ENCODE measurements at places on chromosomes 16 and 17.

DNA sequence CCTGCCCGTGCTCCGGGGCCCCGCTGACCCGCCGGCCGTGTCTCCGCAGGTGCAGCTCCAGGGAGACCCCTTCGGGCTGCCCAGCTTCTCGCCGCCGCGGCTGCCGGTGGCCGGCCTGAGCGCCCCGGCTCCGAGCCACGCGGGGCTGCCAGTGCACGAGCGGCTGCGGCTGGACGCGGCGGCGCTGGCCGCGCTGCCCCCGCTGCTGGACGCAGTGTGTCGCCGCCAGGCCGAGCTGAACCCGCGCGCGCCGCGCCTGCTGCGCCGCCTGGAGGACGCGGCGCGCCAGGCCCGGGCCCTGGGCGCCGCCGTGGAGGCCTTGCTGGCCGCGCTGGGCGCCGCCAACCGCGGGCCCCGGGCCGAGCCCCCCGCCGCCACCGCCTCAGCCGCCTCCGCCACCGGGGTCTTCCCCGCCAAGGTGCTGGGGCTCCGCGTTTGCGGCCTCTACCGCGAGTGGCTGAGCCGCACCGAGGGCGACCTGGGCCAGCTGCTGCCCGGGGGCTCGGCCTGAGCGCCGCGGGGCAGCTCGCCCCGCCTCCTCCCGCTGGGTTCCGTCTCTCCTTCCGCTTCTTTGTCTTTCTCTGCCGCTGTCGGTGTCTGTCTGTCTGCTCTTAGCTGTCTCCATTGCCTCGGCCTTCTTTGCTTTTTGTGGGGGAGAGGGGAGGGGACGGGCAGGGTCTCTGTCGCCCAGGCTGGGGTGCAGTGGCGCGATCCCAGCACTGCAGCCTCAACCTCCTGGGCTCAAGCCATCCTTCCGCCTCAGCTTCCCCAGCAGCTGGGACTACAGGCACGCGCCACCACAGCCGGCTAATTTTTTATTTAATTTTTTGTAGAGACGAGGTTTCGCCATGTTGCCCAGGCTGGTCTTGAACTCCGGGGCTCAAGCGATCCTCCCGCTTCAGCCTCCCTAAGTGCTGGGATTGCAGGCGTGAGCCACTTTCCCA lies 5.9 kb downstream of the CTF1 start:
- peak; percentile 62 for DNase-seq

GRCh38 chr17:8105957-8106398 lies 12.3 kb downstream of the ALOXE3 start:
- DNase-seq, result no peak

DNA sequence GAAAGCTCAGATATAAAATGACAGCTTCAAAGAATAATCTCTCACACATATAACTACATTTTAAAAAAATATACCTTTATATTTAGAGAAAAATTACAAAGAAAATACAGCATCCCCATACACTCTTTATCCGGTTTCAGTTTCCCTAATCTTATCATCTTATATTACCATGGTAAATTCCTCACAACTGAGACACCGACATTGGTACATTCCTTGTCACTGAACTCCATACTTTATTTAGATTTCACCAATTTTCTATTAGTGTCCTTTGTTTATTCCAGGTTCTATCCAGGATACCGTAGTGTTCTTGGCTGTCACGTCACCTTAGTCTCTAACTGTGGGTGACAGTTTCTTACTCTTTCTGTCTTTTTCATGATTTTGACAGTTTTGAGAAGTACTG lies 22.0 kb upstream of the ABCA10 start:
- no peak for DNase-seq

GRCh38 chr16:2532494-2533141 lies 1.4 kb upstream of the CEMP1 start:
- DNase-seq, result no peak

DNA sequence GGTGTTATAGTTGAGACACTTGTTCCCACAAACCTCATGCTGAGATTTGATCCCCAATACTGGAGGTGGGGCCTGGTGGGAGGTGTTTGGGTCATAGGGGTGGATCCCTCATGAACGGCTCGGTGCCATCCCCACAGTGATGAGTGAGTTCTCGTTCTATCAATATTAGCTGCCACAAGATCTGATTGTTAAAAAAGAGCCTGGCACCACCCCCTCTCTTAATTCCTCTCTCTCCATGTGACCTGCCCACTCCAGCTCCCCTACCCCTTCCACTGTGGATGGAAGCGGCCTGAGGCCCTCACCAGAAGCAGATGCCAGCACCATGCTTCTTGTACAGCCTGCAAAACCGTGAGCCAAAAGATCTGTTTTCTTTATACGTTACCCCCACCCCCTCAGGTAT lies 31.2 kb downstream of the TRIM16 start:
- DNase-seq, result no peak

DNA sequence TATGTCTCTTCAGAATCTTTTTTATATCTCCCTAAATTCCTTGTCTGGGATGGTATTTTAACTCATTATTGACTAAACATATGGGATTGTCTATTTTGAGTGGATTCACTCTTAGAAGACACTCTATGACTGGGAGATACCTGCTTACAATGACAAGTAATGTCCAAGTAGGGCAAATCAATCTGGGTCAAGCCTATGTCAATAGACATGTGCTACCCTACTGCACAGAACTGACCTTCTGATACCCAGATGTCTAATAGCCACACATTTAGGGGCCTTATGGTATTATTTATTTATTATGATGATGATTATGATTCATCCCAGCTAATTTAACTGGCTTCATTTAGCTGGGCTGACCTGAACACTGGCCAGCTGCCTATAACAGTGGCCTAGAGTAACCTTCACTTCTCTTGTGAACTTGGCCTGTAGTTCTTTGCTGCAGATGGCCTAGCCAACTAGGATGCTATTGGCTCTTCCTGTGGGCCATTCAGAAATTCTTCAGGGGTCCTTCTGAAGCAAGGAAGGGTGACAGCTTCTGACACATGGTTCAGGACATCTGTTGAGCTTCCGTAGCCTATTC lies 138.0 kb downstream of the ANKFN1 start:
- no peak for DNase-seq

GRCh38 chr17:77510133-77510796 lies 369.5 kb downstream of the SEC14L1 start:
- no peak for DNase-seq

DNA sequence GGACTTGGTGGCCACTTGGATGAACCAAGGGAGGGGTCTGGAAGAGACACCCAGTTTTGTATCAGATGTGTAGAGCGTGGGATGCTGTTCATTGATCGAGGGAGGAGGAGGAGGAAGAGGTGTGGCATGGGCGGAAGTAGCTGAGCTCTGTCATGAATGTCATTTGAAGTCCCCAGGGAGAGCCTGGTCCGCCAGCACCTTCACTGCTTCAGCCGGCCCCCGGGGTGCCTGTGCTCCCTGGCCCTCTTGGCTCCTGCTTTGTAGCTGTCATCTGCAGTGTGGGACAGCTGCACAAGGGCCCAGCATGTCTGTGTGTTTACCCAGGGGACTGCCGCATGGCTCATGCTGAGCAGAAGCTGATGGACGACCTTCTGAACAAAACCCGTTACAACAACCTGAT lies 75.4 kb upstream of the RBL2 start:
- DNase-seq, result no peak

DNA sequence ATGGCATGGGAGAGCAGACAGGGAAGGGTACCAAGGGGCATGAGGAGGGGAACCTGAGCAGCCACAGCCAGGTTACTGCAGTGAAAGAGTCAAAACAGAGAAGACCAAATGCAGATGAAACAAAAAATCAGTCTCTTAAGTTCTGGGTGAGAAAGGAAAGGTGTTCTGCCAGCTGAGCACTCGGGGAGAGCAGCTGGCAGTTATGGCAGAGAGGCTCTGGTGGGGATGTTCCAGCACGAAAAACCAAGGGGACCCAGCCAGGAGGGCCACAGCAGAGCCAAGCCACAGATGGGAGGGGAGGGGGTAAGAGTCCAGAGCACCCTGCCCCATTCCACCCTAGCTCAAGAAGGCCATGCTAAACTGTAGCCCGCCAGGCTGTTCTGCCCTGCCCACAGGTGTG lies 31.7 kb downstream of the STH start:
- DNase-seq, result no peak

- DNase-seq, result no peak
Observed at GRCh38 chr16:87186446-87186845, 130.7 kb downstream of the C16orf95 start.

- DNase-seq, result no peak
Observed at GRCh38 chr17:76547183-76547641, 7.4 kb downstream of the PRCD start.

All from renal cortex interstitium (tissue), 15 donors.